Kidney (tissue), 22 donors: ENCODE measurements at places on chromosomes 3 and 15. TPM values are rescaled to one million over a fixed set of nuclear protein-coding genes. Genes with fewer than 3 reads are reported as not detected.
A peak's percentile ranks its signal among the peaks of the same experiment; 100 is the strongest.

DNA sequence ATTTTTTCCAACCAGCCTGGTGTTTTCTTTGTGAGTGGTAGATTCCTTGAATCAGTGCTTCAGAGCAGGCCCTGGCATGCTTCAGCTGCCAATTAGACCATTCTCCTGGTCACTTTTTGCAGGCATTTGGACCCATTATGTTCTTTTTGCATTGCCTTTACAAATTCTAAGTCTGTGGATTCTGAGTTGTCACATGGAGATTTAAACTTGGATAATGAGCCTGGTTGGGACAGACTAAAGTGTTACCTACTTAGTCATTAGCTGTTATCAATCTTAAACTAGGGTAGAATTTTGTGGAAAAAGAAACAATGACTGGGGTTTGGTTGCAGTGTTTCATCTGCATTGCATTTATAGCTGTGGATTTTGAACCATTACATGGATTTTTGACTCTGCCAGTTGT lies 40.6 kb downstream of the ARHGEF26 start:
- DNase-seq = no peak

GRCh38 chr3:65146179-65146578 lies 458.4 kb upstream of the ADAMTS9 start:
- no peak for DNase-seq

GRCh38 chr15:90681480-90681879 lies 35.7 kb upstream of the BLM start:
- DNase-seq = no peak

DNA sequence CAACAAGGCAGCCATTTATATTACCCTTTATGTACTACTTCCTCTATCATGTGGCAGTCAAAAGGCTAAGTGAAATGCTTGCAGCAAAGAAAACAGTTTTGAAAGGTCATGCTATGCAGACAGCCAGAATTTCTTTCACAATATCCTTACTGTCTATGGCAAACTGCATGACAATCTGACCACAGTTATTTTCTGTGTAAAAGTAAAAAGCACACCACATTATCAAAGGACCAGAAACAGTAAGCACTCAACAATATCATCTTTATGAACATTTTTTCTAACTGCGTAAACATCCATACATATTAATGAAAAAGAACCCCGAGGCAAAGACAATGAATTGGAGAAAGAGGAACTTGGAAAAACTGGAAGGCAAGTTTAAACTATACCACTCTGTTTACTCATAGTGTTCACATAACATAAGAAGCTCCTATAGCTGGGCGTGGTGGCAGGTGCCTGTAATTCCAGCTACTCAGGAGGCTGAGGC lies 47.9 kb downstream of the PIK3CB start:
- DNase-seq = no peak

DNA sequence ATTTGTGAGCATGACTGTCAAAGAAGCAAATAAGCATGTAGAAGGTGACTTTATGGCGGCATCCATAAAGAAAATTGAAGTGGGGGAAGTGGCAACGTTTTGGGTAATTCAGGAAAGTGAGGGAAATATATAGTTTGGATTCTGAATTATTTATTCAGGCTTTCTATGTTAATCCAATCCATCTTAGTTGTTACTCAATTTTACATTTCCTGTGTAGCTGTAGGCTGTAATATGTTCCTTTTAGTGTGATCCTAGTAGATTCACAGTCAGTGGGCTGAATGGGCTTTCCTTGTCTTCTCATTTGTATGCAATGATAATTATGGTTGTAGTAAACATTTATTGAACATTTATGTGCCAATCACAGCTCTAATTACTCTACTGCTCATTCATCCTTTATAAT lies 654.1 kb downstream of the EDEM1 start:
- DNase-seq = no peak

- no peak for DNase-seq
Measured at GRCh38 chr15:92840149-92840548, 60.0 kb upstream of the CHD2 start.

GRCh38 chr15:50190723-50191122 lies 8.7 kb downstream of the SLC27A2 start:
- DNase-seq = peak; percentile 52

DNA sequence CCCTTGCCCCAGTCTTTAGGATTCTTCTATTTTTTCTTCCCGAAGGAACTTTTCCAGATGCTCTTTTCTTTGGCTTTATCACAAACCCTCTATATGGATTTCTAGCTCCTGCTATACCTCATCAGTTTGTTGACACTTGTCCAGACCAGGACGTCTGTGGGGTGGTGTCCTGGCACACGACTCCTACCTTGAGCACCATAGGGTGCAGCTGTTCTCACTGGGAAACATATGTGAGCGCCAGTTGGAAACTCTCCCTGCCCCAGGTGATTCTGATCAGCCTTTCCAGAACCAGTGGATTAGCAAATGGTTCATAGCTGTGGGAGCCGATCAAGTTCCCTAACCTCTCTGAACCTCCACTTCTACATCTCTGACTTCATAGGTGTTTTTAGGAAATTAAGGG lies 40.6 kb upstream of the USP3 start:
- DNase-seq = no peak

- DNase-seq = peak; percentile 55
Measured at GRCh38 chr15:64856429-64857145, 14.9 kb downstream of the PLEKHO2 start.

The CTNNB1 gene
- total RNA-seq = 329 TPM

The SCN5A gene
- total RNA-seq = 0.72 TPM

The KLHL24 gene
- total RNA-seq = 61.3 TPM

The PLIN1 gene
- 2.1 TPM for total RNA-seq
